ENCODE measurements at places on chromosomes 1 and 21. TPM values are rescaled to one million over a fixed set of nuclear protein-coding genes. Genes with fewer than 3 reads are reported as not detected.

DNA sequence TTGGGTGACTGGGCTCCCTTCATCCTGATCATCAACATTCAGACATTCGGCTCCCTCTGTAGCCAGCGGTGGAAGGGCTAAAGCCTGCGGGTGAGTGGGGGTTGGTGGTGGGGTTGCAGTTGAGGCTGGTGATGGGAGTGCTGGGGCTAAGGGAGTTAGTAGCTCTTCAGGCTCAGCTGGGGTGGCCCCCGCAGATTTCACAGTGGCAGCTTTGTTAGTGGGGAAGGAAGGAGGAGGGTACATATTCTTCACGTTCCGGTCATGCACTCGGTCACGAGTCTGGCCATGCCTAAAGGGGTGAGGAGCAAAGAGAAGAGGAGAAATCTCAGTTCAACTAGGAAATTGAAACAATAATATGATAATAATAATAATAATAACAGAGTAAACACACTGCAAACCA lies 6.8 kb downstream of the PSMB4 start:
- no peak for DNase-seq

- DNase-seq: no peak
These were observed 3.4 kb downstream of the MYOM3 start for GRCh38 chr1:24108334-24109165.

Gene PRR9
- not detected for total RNA-seq

DNA sequence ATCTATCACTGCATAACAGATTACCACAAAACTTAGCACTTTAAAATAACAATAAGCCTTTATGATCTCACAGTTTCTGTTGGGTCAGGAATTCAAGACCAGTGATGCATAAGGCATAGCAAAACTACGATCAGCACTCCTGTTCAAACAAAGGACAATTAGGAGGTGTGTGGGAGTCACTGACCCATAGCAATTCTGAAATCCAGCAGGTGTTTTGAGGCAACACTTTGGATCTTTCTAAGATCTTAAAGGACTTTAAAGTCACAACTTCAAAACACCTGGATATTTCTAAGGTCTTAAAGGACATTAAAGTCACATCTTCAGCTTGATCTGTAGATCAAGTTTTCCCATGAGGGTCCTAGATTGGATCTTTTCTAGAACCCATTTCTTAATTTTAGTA lies 35.3 kb downstream of the AKT3 start:
- no peak for DNase-seq

Gene C1orf87
- not detected for total RNA-seq

DNA sequence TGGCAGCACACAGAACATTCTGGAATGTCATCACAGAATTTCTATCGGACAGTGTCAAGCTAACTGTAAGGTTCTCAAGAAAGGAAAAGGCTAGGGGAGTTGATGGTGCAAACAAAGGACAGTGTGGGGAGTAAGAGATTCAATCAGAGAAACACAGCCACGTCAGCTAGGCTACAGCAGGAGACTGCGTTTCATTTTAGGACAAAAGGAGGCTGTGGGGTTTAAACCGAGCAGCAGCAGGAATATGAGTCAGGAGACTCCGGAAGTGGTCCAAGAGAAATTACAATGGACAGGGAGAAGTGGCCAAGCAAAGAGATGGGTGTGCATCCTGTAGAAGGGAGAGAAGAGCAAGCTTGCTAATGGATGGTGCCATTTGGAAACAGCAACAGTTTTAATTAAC lies 37.4 kb upstream of the C1orf198 start:
- no peak for DNase-seq

DNA sequence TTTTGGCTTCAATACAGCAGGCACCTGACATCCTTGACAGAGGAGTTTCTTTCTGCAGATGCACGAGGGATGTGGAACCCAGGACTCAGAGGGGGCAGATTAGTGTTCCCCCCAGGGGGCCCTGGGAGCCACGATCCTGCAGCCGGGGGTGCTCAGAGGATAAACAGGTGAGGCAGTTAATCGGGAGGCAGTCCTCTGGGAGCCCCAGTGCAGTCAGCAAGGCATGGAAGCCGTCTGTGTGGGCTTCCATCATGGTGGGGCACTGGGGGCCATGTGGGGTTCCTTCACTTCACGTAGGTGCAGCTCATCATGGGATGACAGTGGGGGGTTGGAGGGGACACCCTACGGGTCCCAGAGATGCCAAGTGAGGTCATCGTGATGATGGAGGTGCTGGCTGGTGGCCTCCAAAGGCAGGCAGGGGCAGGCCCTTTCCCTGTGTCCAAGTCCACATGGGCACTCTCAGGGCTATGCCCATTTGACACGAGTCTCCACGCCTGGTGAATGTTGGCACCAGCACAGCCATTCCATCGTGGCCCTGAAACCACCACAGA lies 59.3 kb upstream of the ABCG1 start:
- DNase-seq: no peak

DNA sequence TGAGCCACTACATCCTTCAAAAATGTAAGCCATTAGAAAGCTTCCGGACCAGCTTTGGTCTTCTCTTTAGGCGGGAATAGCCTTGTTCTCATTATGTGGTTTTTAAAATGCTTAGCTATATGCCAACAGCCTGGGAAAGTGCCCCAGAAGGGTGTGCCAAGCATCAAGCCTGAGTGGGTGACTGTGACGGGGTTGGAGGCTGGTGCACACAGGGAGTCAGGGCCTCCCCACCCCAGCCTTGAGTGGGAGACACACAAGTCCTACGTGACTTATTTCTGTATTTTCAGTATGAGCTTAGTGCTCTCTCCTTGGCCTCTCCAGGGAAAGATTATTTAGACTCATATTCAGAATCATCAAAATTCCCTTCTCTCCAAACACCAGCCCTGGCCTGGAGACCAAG lies 9.8 kb downstream of the UBASH3A start:
- DNase-seq: no peak

Gene EFNA3
- total RNA-seq: 0.46 TPM

DNA sequence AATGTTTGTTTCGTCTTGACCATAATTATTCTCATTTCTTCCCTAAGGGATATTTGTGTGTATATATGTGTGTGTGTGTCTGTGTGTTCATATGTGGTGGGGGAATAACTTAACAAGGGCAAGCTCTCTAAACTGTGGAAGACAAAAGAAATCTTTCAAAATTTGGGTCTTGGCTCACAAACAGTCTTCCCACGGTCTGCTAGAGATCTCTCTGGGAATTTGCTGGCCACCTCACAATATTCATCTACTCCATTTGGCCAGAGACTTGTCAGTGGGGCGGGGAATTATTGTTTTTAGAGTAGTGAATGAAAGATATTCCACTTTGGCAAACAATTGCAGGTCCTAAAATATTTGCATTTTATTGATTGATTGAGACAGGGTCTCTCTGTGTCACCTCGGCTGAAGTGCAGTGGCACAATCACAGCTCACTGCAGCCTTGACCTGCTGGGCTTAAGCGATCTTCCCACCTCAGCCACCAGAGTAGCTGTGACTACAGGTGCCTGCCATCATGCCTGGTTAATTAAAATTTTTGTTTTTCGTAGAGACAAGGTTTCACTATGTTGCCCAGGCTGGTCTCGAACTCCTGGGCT lies 8.0 kb upstream of the EIF2B3 start:
- no peak for DNase-seq

Gene ECM1
- total RNA-seq: not detected

GRCh38 chr1:21379571-21379970 lies 60.4 kb upstream of the NBPF3 start:
- DNase-seq: no peak

Gene RIIAD1
- not detected for total RNA-seq

DNA sequence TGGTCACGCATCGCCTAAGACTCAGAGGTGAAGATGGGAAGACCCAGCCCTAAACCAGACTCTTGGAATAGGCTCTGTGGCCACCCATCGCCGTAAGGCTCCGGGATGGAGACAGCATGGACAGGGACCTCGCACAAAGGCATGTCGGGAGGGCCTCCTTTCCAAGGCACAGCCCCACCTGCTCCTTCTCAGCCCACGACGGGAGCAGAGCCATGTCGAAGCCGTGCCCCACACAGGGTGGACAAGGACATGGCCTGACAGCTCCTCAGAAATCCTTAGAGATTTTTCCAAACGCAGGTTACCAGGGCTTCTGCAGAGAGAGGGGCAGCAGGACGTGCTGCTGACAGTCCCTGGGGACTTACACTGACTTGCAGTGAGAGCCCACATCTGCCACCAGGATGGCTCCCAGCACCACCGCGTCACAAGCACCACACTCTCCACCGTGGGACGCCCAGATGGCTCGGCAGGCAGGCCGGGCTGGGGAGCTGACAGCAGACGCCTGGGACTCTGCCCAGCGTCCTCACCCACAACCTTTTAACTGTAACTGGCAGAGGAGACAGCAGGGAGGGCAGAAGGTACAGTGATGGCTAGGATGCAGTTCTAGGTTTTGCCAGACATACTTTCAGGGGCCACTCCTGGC lies 12.0 kb downstream of the SSU72 start:
- no peak for DNase-seq

Gene LYPD8
- total RNA-seq: not detected

DNA sequence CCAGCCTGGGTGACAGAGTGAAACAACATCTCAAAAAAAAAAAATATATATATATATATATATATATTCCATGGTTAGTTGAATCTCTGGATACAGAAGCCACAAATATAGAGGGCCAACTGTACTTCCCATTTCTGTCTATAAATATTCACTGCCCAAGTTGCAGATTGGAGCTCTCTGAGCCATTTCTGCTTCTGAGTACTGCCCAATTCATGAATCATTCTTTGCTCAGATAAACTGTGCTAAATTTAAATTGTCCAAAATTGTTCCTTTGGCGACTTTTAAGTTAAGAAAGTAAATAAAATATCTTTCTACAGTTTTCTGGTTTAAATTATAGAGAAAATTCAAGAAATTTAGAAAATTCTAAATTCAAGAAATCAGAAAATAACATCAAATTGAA lies 23.2 kb upstream of the C1orf146 start:
- no peak for DNase-seq

DNA sequence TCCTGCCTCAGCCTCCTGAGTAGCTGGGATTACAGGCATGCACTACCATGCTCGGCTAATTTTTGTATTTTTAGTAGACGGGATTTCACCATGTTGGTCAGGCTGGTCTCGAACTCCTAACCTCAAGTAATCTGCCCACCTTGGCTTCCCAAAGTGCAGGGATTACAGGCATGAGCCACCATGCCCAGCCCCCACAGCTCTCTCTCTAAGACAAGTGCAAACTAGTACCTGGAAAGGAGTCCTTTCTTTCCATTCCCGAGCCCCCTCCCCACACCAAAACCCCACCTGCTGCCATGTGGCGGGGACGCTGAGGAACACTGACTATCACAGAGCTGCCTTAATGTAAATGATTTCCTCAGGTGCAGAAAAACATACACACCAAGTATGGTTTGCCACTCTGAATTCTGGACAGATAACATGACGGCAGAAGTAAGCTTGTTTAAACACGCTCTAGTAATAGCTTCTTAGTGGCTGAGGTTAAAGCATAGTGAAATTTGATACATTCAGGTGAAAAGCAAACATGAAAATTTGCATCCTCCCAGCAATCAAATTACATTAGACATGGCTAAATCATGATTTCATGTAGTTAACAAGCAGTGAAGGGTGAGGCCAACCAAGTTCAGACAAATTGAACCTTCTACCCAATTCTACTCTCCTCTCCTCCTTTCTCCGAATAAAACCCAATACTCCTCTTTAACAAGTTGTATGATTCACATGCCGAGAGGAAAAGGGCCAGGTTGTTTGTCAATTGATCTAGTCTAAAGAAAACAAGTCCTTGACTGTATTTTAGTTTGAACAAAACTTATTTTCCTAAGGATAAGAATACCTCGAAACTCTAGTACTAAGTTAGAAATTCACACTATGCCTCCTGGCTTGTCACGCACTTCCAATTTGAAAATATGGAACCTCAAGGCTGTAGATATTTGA lies 19.8 kb downstream of the ERRFI1 start:
- no peak for DNase-seq

DNA sequence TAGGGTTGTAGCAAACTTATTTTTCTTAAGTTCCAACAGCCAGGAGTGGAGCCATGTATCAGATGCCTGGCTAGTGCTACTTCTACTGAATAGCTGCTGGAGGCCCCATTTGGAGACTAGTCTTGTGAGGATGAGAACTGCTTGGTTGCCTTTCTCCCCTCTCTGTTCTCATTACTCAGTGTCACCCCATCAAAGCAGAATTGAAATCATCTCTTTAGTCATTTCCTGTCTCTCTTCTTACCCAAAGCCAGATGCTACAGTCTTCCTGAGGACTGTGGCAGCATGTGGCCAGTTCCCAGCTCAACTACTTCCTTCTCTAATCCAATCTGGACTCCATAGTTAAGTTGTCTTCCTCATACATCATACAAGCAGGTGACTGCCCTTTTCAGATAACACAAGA lies 197.5 kb downstream of the BRINP2 start:
- no peak for DNase-seq

Gene CGN
- 0.28 TPM for total RNA-seq

DNA sequence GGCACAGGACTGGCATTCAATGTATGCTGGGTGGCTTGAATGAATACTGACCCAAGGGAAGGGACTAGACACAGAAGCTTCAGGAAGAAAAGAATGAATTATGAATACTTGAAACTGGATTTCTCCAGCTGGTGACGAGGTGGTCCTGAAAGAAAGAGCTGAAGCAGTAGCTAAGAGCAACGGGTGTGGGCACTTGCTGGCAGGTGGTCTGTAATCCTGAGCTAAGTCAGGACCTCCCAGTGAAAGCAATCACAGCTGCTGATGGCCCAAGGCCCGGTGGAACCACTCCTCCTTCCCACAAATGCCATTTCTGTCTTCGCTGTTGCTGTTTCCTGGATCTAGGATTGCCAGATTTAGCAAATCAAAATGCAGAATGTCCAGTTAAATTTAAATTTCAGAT lies 47.0 kb downstream of the NEK2 start:
- no peak for DNase-seq

GRCh38 chr1:3703786-3704371 lies 48.4 kb upstream of the CCDC27 start:
- DNase-seq: no peak

- DNase-seq: no peak
These were observed 28.1 kb upstream of the TXLNA start for GRCh38 chr1:32151319-32151787.

DNA sequence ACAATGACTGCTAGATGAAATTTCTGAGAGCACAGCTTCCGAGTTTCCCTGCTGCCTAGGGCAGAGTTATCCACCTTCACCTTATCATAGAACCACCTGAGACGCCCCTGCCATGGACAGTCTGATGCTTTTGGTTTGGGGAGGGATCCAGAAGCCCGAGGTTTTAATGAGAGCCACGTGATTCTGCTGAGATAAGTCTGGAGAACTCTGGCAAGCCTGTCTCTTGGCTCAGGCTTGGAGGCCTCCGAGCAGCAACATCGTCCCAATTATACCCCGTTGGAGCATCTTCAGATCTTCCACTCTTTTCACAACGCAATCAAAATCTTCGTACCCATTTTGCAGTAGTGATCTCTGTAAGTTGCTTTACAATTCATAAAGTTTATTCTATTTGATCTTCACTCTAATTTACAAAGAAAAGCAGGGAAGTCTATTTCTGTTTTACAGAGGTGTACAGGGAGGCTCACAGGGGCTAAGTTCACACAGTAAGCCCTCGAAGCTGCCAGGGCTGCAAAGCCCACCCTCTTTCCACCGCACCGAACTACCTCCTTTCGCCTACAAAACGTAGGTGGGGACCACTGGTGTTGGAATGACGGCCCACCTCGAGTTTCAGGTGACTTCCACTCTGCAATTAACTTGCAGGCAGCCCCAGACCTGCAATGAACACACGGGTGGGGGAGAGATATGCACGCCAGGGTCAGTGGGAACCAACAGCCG lies 513 bp upstream of the HHAT start:
- DNase-seq: no peak

- DNase-seq: no peak
These were observed 26.1 kb downstream of the IQGAP3 start for GRCh38 chr1:156546267-156546666.

- no peak for DNase-seq
These were observed 1.2 kb downstream of the LAMC1 start for GRCh38 chr1:183024317-183025009.

GRCh38 chr1:21337454-21337927 lies 47.2 kb upstream of the ECE1 start:
- no peak for DNase-seq

Gene F3
- not detected for total RNA-seq
